ENCODE measurements at places on chromosomes 5 and 9.

DNA sequence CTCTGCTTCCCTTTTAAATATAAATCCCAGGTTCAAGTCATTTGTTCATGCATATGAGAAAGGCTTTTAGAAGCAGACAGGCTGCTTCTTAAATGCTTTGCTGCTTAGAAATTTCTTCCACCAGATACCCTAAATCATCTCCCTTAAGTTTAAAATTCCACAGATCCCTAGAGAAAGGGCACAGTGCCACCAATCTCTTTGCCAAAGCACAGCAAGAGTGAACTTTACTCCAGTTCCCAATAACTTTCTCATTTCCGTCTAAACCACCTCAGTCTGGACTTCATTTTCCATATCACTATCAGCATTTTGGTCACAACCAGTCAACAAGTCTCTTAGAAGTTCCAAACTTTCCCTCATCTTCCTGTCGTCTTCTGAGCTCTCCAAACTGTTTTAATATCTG is 679.8 kb upstream of the FTMT start:
- DNase-seq: no peak

GRCh38 chr5:179201986-179202385 is 141.8 kb downstream of the ZNF354C start:
- DNase-seq: no peak

GRCh38 chr9:112605963-112606699 is 111.8 kb downstream of the INIP start:
- no peak for DNase-seq

- DNase-seq: no peak
Observed at GRCh38 chr9:117526674-117527073, 111.8 kb upstream of the ASTN2 start.

GRCh38 chr5:58499941-58500340 is 8.7 kb downstream of the GAPT start:
- DNase-seq: no peak

DNA sequence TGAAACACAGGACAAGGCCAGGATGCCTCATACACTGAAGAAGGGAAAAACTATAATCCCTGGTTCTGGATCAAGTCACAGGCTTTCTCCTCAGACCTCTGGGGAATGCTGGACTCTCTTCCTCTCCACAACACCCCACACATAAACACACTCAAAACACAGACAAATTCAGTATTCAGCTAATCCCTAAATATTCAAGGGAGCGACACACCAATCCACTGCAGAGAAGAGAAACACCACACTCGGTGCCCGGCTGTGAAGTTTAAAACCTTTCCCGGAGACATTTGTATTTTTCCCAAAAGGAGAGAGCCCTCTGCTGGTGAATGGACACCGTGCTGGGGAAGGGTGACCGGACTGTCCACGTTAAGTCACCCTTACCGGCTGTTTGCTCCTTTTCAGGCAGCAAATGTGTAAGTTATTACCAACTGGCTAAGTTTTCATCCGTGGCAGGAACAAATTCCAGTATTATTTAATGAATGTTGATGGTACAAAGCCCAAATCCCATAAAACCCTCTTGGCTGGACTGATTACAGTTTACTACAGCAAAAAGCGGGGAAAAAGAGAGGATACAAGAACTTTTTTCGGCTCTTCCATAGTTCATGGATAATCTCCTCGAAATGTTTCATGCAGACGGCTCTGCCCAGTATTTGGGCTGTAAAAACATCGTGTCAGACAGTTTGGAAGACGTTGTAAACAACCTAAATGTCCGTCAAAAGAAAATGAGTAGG is 130.9 kb upstream of the SLC30A5 start:
- DNase-seq: no peak

DNA sequence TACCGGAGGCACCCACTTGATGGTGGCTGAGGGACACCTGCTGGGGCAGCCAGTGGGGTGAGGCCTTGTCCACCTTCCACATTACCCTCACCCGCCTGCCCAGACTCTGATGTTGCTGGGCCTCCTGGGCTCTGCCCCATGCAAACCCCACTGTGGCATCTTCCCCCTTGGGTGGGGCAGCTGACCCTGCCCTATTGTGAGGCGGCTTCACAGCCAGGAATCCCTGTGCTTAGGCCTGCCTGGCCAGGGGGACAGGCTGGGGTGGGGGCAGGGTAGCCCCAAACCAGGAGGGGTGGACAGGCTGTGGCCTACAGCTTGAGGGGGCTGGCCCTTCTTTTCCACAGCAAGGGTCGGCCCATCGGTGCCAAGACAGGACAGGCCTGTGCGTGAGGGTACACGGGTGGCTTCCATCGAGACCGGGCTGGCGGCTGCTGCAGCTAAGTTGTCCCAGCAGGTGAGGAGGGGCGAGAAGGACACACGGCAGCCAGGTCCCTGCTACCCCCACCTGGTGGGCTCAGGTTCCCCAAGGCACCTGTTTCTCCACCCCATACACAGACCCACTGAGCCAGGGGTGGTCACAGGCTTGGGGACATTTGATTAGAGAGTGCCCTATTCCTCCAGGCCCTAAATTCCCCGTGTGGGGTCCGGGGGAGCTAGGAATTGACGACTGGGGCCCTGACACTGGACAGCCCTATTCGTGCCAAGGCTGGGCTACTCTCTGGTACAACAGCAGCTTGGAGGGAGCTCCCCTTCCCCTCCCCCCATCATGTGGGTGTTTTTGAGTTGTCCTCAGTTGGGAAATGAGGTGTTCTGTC is 99.2 kb downstream of the PHF2 start:
- no peak for DNase-seq

DNA sequence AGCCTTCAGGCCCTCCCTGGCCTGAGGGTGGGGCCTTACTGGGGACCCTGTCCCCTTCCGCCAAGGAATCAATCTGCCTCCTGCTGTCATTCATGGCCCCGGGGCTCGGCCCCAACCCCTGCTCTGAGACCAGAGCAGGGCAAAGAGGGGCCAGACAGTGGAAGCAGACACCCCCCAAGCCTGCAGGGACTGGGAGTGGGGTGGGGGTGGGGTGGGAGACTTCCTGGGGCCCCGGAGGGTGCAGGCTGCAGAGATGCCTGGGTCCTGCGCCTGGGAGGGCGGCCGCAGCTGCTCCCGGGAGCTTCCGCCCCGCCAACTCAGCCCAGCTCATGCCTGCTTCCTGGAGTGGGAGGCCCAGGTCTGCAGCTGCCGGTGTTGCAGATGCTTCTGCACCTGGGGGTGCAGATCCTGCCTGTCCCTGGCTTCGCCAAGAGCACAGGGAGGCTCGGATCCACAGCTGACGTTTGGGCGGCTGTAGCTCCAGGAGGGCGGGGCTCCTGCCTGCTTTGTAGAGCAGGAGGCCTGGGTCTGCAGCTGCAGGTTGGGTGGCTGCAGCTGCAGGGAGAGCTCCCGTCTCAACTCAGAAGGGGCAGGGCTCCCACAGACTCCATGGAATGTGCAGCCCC is 6.2 kb downstream of the KIF4B start:
- no peak for DNase-seq

DNA sequence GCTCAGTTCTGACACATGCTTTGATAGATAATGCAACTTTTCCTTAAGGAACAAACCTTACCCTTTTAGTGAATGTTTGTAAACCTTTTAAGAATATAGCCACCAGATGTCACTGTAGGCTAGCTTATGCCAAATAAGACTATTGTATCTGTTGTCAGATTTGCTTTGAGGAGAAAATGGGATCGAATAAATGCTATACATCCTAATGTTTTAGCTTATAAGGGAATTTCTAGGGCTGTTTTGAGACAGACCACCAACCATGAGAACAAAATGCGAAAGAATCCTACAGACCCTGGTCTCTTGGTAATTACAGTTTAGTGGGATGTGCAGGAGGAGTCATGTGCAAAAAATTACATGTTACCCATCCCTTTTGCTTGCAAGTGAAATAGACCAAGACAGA is 127.6 kb upstream of the NMUR2 start:
- DNase-seq: no peak

DNA sequence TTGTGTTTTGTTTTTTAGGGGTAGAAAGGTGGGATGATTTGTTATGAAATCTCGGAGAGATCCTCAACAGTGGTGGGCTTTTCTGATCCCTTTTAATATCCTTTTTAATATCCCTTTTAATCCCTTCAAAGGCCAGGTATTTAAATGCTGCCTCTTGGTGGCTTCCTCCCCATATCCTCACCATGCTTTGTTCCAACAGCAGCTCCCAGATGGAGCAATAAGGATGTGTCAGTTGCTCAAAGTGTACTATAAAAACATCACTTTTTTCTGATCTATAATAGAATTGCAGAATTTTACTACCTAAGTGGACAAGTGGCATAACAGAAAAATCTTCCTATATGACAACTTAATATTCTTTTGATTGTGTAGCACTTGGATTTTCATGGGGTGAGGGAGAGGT is 160.1 kb downstream of the GNAQ start:
- no peak for DNase-seq

DNA sequence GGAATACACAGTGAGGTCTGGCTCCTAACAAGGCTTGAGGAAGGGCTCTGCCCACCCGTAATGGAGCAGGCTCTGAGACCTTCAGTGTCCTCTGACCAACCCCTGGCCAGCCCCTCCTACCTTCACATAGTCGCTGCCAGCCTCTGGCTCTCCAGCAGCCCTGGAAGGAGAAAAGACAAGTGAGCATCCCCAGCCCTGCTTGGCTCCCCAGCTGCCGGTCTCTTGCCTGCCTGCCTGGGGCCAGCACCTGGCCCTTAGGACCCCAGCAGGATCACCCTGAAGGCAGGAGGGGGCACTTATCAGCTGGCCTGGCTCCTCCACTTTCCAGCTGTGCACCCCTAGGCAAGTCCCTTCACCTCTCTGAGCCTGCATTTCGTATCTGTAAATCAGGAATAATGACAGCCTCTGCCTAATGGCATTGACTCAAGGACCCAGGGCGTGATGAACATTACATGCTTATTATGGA is 16.9 kb downstream of the SH2D3C start:
- DNase-seq: no peak

GRCh38 chr5:45376417-45376816 is 319.8 kb downstream of the HCN1 start:
- no peak for DNase-seq

DNA sequence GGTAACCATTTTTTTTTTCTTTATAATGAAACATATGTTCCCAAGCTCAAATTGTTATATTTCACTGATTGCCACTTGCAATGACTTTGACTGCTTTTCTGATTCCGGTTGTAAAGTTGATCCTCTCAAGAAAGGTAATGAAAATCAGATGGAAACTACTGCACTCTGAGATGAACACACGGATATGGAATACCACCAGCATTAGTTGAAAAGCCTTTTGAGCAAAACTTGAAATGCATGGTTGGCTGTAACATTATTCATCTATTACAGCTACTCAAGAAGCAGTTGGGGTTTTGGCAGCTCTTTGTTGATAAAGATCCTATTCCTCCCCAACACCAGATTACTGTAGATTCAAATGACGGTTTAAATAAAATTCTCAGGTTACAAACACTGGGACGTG is 591.6 kb upstream of the DMAC1 start:
- DNase-seq: no peak

GRCh38 chr9:37480759-37481158 is 5.0 kb upstream of the POLR1E start:
- no peak for DNase-seq

- no peak for DNase-seq
Observed at GRCh38 chr5:73808911-73809310, 182.9 kb downstream of the ARHGEF28 start.

- no peak for DNase-seq
Observed at GRCh38 chr9:9177081-9177480, 1377.5 kb upstream of the DMAC1 start.

DNA sequence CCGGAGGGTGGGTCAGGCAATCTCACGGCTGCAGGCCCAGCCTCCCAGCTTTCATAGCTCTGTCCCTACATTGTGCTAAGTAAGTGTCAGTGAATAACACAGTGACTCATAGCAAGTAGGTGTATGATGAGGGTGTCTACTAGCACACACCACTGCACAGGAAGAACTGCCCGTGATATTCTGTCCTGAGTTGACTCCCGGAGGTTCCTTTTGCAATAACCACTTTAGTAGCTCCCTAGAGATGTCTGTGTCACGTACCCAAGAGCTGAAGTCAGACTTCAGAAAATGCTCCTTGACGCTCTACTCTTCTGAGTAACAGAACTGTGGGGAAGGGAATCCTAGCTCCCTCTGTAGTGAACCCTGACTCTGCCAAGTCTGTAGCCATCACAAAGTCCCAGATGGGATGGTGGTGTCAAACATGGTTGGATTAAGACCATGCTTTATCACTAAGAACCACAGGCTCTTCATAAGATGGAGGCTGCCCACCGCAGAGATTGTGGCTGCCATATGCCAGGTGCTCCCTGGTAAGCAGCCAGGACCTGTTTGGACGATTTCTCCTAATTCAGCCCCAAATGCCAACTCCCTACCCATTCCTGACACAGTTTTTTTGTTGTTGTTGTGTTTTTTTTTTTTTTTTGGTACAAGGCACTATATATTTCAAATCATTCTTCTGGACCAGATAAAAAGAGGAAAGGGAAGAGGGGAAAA is 352.6 kb upstream of the PANK3 start:
- no peak for DNase-seq

DNA sequence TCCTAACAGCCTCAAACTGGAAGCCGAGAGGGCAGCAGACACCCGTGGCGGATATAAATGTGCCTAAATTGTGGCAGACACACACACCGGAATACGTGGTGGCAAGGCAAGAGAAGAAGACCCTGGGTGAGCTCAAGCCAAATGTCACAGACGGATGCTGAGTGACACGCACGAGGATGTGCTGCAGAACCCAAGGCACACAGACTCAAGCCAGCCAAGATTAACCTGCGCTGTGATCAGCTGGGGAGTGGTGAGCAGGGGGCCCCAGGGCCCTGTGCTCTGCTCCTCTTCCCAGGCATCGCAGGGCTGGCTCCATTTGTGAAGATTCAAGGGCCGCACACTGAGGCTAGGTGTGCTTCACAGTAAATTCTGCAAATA is 16.4 kb downstream of the SEMA4D start:
- no peak for DNase-seq

DNA sequence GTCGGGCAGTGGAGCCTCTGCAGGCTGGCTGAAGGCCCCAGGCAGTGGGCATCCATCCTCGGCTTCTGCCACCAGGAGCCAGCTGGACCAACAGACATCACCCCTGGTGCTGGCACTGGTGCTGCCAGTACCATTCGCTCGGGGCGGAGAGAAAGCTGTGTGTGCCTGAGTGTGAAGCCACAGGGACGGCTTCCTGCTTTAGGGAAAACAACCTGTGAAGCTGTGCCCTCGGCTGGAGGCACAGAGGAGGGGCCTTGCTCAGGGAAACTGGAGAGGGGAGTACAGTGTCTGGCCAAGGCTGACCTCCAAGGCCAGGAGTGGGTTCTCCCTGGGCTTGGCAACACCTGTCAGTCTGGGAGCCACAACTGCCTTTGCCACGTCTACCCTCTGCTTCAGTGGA is 38.3 kb downstream of the NEK6 start:
- no peak for DNase-seq

DNA sequence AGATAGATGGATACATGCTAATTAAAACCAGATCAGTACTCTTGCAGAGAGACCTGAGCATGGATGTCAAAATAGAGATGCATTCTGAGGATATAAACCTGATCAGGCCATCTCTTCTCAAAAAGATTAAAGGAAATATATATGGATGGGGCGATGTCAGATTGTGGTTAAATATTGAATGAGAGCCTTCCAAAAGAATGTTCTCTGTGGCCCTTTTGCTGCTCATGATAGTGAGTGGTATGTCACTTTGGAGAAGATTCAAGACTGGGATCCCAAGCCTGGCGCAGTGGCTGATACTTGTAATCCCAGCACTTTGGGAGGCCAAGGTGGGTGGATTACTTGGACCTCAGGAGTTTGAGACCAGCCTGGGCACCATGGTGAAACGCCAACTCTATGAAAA is 20.5 kb downstream of the ZNF131 start:
- no peak for DNase-seq

- no peak for DNase-seq
Observed at GRCh38 chr5:119801570-119801969, 172.2 kb downstream of the FAM170A start.

All from stimulated activated naive CD4-positive, alpha-beta T cell (primary cell).